NAMALWA (cell line): ENCODE measurements at places on chromosomes 1 and 21.

DNA sequence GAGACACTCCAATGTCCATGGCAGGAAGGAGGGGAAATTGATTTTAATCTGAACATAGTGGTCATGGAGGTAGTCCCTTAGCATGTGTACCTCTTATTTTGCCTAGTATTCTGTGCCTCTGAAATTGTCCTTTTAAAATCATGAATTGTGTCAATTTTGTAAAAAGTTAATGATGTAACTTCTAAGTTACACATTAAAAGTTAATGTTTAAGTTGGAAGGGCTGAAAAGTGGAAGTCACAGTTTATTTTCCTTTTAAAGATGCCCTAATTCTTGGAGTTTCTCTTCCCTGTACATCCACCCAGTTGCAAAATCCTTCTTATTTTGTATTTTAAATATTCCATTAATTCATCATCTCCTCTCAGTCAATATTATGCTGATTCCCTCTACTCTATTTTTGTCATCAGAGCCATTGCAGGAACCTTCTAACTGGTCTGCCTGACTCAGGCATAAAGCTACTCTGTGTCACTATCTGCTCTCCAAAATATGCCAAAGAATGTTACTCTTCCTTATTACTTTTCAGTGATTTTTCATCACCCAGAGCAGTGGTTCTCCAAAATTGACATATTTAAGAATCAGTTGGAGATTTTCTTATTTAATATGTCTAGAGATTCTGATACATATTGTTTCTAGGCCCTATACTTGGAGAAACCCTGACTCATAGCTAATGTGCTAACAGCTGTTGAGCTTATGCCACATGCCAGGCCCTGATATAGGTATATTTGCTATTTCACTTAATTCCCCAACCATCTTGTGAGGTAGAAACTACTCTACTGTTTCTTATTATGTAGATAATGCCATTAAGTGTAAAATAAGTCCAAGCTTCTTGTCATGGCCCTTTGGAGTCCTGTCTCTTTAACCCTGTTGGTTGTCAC is 5.1 kb downstream of the HOOK1 start:
- no peak for DNase-seq

- no peak for DNase-seq
Observed at GRCh38 chr1:31651089-31651420, 6.4 kb upstream of the PEF1 start.

DNA sequence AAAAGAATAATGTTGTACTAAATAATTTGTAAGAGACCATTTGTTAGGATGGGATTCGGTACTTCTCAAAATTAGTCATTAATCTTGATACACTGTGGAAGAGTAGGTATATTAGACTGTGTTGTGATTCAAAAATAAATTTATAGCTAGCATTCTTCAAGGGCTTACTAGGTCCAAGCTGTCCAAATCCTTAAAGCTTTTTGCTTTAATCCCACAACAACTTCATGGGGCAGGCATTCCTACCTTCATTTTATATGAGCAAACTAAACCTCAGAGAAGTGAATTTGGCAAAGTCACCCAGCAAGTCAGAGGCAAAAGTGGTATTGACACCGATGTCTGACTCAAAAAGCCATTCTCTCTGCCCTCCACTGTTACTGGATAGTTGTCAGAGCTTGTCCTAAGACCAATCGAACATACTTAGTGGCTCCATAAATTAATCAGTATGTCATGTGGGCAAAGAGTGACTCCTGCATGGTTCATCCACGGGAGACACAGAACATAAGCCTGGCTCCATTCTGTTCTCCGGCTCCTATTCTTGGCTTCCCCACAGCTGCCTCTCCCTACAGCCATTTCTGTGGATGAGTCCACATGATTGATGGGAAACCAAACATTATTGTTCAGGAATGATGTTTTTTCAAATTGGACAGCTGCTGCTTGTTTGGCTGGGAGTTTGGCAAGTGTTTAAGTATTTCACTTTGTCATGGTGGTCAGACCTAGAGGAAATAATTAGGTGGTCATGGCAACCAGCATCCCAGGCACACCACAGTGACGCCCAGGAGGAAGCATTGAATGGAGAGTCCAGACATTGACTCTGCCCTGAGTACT is 133.4 kb upstream of the FGGY start:
- no peak for DNase-seq

- no peak for DNase-seq
Observed at GRCh38 chr1:198919667-198920398, 281.0 kb downstream of the PTPRC start.

GRCh38 chr1:168629466-168629865 is 53.1 kb downstream of the XCL1 start:
- DNase-seq: no peak
